ENCODE measurements at places on chromosomes 5 and 9. TPM values are rescaled to one million over a fixed set of nuclear protein-coding genes. Genes with fewer than 3 reads are reported as not detected.

SPATA31D1 gene
- total RNA-seq: not detected

DNA sequence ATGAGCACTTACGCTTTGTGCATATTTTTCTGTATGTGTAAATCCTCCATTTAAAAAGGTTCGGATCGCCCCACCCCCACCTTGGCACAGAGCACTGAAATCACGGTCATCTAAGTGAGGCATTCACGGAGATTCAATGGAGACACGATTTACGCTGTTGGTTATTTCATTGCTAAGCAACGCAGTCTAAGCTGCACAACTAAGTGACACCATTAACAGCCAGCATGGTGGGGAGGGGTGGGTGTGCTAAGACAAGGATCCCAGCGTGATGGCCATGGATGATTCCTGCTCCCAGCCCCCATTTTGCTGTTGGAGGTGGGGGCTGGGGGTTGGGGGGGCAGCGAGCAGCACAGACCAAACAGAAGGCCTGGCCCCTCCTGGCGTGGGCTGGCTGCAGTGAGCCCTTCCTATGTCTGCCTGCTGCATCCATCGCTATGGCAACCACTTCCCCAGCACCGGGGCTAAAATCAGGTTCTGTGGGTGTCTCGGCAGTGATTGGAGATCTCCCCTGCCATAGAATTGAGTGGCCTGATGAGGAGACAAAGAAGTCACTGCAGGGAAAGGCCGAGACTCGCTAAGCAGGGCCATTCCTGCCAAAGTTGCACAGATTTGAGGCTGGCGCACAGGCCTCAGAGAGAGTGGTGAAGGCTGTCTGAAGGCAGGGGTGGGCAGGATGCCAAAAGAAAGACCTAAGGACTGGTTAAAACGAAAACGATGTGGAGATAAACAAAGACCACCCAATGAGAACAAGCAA lies 14.3 kb upstream of the MARCHF6 start:
- peak; percentile 61 for DNase-seq

SARDH gene
- 6.6 TPM for total RNA-seq

HTR4 gene
- not detected for total RNA-seq

PRDM9 gene
- total RNA-seq: 0.15 TPM

STPG3 gene
- not detected for total RNA-seq

AGXT2 gene
- not detected for total RNA-seq

DNA sequence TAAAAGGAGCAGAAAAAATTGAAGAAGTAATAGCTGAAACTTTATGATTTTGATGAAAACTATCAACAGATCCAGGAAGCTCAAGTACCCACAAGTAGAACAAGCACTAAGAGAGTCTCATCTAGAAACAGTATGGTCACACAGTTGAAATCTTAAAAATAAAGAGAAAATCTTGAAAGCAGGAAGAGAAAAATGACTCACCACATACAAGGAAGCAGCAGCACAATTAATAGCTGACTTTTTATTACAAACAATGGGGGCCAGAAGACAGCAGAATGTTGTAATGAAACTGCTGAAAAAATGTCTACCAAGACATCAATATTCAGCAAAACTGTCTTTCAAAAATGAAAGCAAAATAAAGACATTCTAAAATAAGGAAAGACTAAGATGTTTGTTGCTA lies 1108.3 kb upstream of the DMAC1 start:
- DNase-seq: no peak

DNA sequence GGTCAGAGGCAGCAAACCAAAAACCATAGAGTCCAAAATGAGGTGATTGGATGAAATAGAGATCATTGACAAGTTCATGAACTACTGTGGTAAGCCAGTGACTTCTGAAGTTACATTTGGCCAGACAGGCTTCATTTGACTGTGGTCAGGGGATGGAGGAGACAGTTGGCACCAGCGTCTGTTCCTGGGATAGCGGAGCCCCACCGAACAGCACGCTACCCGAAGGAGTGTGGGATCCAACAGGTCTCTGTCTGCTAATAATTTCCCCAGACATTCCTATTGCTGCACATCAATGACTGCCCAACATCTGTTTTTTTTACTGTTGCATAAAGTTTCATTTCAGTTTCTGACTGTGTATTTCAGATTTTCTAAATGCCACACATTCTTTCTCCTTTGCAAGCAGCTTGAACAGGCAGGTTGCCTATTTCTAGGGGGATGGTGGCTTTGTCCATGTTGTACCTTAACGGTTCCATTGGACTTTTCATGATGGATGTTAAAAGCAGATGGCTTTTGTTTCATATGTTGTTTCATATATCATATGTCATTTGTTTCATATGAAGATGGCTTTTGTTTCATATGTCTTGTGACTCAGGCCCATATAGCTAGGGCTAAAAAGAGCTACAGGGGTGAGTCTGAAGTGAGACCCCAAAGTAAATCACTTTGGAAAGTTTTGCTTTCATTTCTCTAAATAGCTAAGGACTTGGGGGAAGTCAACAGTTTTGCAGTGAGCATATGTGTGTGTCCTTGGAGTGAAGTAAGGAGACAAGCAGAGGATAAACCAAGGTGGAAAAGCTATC lies 180.8 kb downstream of the GOLPH3 start:
- no peak for DNase-seq

GRCh38 chr9:136143215-136144001 lies 24.7 kb upstream of the TMEM250 start:
- peak; percentile 90 for DNase-seq

RAI14 gene
- total RNA-seq: 88.8 TPM

- no peak for DNase-seq
Measured at GRCh38 chr9:16721972-16722371, 148.5 kb downstream of the BNC2 start.

HSD17B3 gene
- 0.40 TPM for total RNA-seq

DNA sequence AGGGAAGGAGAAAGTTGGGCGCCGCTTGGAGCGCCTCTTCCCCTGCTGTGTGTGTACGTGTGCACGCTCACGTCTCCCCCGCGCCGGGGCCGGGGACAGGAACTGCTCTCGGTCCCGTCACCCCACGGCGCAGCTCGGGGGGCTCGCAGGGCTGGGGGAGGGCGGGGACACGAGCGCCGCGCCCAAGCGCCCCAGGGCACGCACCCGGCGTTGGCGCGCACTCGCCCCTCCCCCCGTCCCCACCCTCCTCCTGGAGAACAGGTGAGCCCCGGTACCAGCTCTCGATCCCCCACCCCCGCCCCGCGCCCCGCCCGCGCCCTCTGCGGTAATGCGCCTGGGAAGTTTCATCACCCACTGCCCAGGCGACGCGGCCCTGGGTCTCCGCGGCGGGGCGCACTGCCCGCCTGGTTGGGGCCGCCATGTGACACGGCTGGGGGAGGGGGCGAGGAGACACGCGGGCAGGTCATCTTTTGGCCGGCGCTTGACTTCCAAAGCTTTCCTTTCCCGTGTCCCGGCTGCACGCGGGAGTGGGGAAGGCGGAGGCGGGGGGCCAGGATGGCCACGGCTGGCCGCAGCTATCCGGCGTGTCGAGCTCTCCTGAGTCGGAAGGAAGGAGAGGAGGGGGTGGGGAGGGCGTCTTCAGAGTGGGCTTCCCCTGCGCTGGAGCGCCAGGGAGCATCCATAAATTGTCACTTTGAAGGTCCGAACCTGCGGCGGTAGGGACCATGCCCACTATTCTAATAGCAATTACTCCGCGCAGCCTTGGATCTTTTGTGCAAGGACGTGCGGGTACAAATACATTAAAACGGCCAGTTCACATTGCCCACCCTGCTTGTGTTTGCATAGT lies 1.5 kb upstream of the STC2 start:
- DNase-seq: peak; percentile 90

SREK1IP1 gene
- 55.1 TPM for total RNA-seq

- DNase-seq: no peak
Measured at GRCh38 chr5:10600626-10601245, 36.9 kb downstream of the ANKRD33B start.

DNA sequence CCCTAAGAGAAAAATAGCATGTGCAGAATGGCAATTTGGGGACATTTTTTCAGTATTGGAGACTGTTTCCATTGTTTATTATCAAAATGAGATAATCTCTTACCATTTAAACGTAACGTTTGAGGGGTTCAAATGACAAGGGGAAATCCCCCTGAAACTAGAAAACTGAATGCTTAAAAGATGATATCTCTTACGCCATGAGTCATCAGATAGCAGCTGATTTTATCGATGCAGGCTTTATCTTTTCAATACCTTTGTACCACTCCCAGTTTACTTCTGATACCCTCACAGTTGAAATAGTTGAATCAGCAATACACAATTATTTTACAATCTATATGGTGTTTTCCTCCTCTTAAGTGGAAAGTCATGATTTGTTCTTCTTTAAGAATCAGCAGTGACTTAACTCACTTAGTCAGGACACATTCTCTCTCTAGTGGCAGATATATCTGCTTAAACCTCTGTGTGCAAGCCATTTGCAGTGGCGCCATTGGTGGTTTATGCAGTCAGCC lies 29.2 kb downstream of the OSMR start:
- DNase-seq: no peak

PDGFRB gene
- 4.1 TPM for total RNA-seq

DNA sequence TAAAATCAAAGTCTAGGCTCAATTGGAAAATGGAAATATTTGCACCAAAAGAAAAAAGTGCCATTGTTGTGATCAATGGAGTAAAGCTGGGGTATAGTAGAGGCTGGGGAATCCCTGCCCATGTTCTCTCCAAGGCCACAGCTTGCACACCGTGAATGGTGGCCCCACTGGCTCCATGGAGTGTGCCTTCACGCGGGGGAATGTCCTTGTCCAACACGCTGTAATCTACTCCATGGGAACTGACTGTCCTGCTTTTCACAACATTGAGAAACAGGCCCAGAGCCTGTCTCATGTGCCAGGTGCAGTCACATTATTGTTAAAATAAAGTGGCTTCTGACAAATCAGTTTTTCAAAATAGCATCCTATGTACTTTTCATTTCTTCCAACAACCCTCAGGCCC lies 33.1 kb upstream of the ITGA2 start:
- no peak for DNase-seq

DNA sequence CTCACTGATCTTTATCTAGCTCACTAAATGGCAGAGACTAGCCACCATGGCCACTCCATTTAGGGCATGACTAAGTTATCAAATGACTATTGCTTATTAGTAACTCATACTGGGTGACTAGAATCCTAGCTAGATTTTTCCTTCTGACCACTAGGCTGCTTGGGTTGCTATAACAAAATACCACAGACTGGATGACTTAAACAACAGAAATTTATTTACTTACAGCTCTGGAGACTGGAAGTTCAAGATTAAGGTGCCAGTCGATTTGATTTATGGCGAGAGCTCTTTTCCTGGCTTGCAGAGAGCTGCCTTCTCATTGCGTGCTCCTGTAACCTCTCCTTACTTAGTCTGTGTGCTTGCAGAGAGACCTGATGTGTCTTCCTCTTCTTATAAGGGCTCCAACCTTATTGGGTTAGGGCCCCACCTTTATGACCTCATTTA lies 55.0 kb upstream of the APC start:
- DNase-seq: no peak

DNA sequence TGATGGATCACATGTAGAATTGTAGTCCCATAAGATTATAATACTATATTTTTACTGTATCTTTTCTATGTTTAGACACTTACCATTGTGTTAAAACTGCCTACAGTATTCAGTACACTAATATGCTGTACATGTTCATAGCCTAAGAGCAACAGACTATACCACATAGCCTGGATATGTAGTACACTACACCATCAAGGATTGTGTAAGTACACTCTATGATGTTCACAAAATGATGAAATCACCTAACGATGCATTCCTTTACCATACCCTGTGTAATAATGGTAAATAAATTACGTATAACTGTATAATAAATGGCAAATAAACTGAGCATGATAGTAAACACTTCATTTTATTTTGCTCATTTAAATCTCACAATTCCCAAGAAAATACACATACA lies 60.3 kb downstream of the RICTOR start:
- no peak for DNase-seq

MYOZ3 gene
- total RNA-seq: 15.8 TPM

DNA sequence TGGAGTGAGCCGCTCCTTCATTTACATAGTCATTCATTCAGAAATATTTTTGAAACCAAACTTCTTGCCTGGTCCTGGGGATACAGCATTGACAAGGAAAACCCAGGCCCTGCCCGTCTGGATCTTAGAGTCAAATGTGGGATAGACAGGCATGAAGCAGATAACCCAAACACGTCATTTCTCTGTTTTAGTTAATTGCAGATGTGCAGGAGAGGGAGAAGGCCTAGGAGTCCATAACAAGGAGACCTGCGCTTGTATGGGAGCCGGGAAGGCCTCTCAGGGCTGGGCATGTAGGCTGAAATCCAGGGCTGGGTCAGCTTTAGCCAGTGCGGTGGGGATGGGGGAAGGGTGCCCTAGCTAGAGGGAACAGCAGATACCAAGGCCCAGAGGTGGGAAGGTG lies 43.3 kb downstream of the PRRX2 start:
- DNase-seq: no peak

GRCh38 chr5:128355961-128356360 lies 182.1 kb downstream of the FBN2 start:
- no peak for DNase-seq

DNA sequence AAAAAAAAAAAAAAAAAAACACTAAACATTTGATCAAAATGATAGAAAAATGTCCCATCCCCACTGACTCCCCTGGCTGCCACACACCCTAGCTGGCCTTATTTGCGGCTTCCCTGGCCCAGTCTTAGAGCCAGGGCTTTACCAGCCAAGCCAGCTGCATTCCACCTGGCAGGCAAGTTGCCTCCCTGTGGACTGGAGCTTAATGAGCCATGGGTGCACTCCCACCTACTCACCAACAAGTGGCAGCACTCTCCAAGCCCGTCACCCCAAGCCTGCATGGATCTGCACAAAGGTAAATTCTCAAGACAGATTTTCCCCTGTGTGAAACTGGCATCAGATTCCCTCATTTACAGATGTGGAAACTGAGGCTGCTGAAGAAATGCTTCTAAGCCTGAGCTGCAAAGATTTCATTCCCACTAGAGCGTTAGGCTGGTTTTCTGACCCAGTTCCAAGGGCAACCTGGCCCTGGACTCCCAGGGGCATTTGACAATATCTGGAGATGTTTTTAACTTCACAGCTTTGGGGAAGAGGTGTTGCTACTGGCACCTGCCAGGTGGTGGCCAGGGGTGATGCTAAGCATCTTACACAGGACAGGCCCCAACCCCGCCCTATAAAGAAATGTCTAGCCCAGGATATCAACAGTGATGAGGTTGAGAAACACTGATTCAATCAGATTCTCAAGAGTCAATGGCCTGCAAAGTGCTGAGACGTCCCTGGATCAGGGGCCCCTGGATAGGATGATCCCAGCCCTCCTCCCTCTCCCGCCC lies 21.9 kb upstream of the VDAC1 start:
- DNase-seq: peak; percentile 92

PTGDS gene
- total RNA-seq: 15.1 TPM

DNA sequence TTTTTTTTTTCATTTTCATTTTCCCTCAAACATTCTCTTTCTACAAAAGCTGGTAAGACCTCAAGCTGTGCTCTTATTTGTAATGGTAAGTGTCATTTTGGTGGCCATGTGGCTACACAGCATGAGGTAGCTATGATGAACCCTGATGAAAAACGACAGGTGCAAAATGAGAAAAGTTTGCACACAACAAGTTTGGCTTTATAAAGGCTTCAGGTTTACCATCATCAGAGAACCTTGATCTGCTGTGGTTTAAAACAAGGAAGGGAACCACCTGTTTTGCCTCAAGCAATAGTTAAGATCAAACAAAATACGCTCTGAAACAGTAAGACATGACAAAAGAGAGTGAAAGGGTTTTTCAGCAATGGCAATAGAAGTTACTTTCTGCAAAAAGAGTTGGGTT lies 1124.6 kb upstream of the ACO1 start:
- DNase-seq: no peak

- DNase-seq: no peak
Measured at GRCh38 chr5:75720882-75721281, 3.6 kb upstream of the POC5 start.

GRCh38 chr9:136189394-136190236 lies 15.3 kb downstream of the LHX3 start:
- DNase-seq: no peak

All from endodermal cell (in vitro differentiated cells).